ENCODE measurements at places on chromosomes 5 and 9.
A peak's percentile ranks its signal among the peaks of the same experiment; 100 is the strongest.

GRCh38 chr5:36441280-36441679, 139.6 kb upstream of the RANBP3L start:
- DNase-seq: no peak

DNA sequence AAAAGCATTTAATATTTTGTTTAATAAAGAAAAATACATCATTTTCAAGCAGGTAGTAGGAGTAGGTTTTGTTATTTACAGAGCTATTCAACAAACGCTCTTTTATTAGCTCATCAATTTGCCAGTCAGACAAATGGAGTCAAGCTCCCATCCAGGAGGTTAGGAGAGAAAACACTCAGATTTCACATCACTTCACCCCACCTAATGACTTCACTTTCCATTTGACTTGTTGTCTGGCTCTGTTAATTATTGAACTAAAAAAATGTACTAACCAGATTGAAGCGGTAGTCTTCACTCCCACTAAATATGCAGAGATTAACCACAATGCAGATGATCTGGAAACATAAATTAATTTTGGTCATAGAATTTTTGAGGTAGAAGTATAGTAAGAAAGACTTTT, 193.6 kb upstream of the VCAN start:
- DNase-seq: no peak

GRCh38 chr9:124616961-124617360, 109.8 kb upstream of the NR5A1 start:
- DNase-seq: no peak

GRCh38 chr9:34454571-34455065, 3.8 kb downstream of the FAM219A start:
- no peak for DNase-seq

- DNase-seq: no peak
Measured at GRCh38 chr9:134666208-134666607, 24.6 kb downstream of the COL5A1 start.

DNA sequence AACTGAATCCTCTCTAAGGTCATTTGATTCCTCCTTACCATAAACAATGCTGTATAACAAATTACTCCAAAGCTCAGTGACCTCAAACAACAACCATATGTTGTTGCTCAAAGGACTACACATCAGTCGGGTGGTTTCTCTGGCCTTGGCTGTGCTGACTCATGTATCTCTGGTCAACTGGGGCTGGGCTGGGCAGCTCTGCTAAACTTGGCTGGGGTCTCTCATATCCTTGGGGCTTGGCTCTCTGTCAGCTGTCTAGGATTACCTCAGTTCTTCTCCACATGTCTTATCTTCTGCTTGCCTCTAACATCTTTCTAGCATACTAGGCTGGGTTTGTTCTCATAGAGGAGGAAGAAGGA, 86.4 kb downstream of the GALNT10 start:
- peak; percentile 67 for DNase-seq

DNA sequence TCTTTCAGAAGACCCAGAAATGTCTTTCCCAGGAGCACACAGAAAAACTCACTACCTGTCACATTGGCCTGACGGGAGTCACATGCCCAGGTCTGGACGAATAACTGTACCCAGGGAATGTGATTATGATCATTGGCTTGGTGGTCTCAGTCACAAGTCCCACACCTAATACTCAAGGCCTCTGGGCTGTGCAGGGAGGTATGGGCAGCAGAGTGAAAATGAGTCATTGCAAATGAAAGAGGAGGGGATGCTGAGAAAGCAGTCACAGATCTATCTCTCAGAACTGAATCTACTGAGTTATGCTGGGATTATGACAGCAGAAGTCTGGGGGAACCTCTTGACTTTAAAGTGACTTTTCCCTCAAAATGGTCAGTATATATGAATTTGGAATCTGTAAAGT, 36.9 kb downstream of the SGCD start:
- DNase-seq: no peak

DNA sequence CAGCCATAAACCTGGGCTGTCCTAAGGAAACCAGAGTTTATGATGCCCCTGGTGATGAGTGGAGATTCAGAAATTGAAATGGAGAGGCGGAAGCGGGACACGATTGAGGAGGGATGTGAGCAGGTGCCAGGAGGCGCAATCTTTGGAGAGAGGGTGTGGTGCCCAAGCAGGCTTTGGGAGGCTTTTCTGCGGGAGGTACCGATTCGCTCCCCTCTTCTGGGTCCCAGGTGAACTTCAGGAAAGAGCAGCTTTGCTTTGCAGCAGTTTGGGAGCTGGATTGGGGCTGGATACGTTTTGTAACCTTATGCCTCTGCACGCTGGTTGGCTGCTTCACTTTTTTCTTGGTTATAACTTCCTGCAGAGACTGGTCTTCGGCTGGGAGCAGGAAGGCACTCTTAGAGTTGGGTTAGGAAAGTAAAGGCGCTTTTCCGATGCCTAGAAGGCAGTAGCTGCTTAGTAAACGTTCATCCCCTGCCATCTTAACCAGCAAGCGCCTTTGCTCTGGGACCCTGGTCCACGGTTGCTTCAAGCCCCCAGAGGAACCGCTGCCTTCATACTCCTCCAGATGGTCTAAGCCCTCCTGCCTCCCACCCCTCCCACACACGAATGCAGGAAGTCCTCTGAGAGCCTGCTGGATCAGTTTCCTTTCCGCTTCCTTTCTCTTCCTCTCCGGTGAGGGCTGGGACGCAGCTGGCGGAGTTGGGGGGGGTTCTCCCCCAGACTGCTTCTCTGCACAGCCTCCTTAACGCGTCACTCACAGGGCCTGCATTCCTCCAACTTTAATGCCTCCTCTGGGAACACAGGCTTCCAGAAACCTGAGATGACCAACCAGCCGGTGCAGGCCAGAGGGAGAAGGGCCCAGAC, 15.2 kb upstream of the NEK6 start:
- DNase-seq: peak; percentile 72

- no peak for DNase-seq
Measured at GRCh38 chr9:122228568-122229484, at the start of gene LHX6. TSS of gene LHX6 (minus strand) at chr9:122228957. CDS start at chr9:122228740, 217 bp downstream.

DNA sequence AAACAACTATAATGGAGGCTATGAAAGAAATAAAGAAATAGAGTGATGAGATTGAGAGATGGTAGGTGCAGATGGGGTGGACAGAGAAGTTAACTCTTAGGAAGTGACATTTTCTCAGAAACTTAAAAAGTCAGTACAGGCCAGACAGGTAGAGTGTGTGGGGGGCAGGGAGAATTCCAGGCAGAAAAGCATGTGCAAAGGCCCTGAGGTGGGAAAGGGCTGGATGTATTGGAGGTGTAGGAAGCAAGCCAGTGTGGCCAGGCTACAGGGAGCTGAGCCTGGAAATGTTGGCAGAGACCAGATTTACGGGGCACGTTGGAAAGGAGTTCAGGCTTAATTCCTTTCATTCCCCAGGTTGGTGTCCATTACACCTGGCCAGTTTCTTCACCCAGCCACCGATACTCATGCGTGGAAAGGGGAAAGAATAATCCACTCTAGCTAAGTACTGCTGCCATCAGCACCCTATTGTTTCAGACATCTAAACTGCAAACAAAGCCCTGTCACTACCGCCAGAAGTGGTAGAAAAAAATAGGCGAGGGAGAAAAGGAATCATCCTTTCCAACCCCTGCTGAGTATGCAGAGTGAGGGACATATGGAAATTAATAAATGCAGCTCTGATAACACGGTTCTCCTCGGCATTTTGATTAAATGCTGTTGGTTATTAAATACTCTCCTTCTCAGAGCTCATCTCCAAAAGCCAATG, 116.8 kb upstream of the GPR151 start:
- DNase-seq: no peak

GRCh38 chr9:137070201-137070905, at the start of gene SAPCD2:
TSS of gene SAPCD2 (minus strand) at chr9:137070557. CDS start at chr9:137070460, 97 bp downstream.
- DNase-seq: no peak

DNA sequence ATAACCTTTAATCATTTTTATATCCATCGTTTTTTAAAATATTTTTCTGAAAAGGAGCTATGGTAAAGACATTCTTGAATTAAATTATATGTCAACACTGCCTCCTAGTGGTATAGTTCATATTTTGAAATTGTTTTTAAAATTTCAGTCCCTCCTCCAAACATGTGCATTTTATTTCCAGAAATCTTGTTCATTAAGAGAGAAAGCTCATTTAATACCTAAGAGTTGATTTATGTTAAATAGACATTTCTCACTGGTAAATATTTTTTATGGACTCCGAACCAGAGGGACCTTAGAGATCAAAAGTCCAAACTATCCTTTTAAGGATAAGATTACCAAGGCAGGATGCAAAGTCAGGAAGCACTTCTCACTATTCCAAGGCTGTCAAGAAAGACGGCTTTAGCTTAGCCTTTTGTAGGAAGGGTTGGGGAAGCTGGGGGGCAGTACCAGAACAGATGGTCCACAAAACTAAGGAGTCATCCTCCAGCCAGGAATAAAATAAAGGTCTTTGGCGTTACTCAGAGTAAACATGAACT, 21.6 kb downstream of the BHMT start:
- DNase-seq: no peak

- DNase-seq: no peak
Measured at GRCh38 chr9:109245310-109245897, 75.5 kb downstream of the EPB41L4B start.

DNA sequence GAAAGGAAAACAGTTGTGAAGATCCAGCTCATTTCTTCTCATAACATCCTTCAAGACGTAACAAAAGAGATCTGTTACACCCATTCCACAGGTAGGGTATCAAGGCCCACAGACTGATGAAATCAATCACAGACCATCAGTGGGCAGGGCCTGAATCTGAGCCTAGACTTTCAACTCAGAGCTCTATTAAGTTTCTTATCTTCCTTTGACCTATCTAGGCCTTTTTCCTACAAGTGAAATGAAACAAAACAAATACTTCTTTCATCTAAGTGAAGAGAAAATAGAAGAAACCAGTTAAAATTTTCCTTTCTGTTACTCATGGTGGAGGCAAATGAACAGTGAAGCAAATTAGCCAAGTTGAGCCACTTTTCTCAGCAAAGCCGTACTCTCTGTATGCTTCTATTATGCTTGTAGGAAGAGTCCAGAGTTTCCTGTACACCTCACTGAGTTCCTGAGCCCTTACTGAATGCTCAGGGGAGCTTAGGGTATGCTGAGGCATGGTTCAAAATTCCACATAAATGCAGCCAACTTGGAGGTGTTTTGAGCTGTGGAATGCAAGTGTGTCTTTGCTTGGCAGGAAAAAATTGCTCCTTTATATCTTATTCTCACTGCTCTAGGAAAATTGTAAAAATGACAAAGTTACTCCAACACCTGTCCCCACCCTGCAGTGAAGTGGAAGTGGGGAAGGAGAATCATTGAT, 91.9 kb downstream of the FEM1C start:
- DNase-seq: no peak

- no peak for DNase-seq
Measured at GRCh38 chr9:9997585-9997984, 615.2 kb downstream of the PTPRD start.

DNA sequence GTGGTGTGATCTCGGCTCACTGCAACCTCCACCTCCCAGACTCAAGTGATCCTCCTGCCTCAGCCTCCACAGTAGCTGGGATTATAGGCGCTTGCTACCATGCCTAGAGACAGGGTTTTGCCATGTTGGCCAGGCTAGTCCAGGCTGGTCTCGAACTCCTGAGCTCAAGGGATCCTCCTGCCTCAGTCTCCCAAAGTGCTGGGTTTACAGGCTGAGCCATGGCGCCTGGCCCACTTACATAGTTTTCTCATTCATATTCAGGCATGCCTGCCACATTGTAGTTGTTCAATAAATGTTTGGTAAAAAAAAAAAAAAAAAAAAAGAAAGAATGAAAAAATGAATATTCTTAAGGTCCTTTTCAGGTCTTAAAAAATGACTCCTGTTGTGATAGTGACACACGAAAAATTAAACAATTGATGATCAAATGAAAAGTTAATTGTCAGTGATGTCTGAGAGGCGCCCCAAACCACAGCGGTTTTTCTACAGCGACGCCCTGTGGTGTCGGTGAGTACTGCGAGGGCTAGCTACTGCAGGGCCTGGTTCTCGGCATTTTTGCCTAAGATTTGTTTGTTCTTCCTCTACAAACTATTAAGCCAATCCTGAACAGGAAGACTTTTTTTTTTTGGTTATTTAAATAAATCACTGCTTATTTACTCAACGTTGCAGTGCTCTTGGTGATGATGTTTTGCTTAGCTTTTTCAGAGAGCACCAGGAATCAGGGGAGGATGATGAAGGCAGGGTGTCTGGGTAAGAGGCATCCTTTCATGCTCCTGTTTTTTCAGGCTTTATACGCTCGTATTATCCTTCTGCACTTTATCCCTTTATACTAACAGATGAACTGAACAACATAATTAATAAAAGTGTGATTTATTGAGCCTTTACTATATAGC, 67.0 kb upstream of the DPYSL3 start:
- no peak for DNase-seq

DNA sequence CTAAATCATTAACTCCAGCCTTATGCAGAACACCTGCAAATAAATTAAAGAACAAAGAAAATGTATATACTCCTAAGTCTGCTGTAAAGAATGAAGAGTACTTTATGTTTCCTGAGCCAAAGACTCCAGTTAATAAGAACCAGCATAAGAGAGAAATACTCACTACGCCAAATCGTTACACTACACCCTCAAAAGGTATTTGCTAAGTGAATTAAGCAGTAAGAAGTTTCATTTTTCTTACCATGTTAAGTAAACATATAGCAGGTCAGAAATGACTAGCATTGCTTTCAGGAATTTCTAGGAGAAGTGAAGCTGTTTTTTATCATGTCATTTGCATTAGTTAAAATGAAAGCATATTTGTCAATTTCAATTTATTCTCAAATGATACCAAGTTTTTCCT, 92.7 kb downstream of the MELK start:
- no peak for DNase-seq

DNA sequence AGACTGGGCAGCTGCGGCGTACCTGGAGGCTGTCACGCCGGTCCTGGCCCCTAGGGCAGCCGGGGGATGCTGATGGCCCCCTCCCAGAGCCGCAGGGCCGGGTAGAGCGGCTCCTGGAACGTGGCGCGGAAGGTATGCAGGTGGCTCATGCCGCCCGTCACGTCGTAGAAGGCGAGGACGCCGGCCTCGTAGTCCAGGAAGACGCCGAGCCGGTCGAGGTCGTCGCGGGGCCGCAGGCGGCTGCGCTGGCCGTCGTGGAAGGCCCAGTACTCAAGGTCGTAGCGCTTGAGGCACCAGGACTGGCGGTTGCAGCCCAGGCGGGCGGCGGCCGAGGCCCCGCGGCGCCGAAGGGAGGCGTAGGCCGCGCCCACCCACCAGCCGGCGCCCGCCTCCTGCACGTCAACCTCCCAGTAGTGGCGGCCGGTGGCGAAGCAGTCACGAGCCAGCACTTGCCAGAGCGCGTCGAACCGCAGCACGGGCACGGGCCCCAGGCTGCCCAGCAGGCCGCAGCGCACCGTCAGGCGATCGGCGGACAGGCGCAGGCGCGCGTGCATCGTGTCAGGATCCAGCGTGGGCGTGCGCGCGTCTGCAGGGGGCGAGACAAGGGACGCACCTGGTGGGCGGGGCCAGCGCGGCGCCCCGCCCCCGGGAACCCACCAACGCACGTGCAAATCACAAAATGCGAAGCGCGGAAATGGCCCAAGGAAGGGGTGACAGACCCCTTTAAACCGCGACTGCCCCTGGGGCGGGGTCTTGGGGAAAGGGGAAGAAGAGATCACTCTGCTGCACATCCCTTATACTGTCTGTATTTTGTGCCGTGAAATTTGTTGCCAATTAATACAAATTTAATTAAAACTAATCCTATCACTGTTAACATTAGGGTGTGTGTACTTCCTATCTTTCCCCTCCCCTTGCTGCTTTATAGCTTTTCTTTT, 31.2 kb downstream of the NANS start:
- peak; percentile 9 for DNase-seq

GRCh38 chr9:76876098-76876497, 29.8 kb downstream of the PRUNE2 start:
- DNase-seq: no peak

All from fibroblast of skin of left biceps (primary cell).